ENCODE measurements at places on chromosomes 16 and 17.

DNA sequence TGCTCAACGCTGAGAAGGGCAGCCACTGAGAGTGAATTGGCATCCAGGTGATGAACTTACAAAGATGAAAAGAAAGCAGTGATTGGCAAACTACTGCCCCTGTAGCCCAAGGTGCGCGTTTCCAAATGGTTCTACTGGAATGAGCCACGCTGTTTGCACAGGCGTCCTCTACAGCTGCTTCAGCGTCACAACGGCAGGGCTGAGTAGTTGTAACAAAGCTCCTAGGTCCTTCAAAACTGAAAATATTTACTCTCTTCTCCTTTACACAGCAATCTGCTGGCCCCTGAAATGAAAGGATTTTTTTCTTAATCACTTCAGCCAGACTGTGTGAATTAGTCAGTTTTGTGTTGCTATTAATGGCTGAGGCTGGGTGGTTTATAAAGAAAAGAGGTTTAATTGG lies 107.2 kb upstream of the FOXF1 start:
- no peak for DNase-seq

DNA sequence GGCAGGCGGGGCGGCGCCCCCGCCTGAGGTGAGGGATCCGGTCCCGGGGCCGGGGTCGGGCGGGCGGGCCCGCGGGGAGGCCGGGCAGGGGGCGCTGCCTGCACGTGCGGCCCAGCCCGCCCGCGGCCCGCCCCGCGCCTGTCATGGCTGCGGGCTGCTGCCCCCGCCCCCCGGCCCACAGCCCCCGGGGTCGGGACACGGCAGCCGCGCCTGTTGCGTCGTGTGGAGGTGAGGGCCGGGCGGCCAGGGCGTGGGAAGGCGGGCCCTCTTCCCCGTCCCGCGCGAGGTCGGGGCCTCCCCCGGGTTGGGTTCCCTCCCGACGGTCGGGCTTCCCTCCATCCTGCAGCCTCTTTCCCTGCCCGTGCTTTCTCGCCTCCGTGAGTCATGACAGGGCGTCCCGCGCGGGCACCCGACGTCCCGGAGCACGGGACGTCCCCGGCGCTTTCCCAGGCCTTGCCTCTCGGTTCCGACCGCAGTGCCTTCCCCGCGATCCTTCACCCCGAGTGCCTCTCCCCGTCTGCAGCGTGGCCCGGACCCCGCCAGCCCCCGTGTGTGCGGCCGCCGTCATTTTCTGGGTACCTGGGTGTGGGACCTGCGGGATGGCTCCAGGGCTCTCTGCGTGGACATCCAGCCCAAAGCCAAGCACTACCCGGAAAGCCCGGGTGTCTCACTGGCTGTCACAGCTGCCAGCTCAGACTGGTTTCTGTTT lies 76.7 kb downstream of the CHD9 start:
- DNase-seq: peak; percentile 50

- no peak for DNase-seq
Measured at GRCh38 chr16:76970087-76970744, 220.8 kb upstream of the MON1B start.

GRCh38 chr16:48106446-48106845 lies 49.3 kb downstream of the ABCC12 start:
- DNase-seq: no peak

GRCh38 chr17:44840936-44841335 lies 6.7 kb upstream of the HIGD1B start:
- DNase-seq: no peak

GRCh38 chr17:7833011-7833794 lies 814 bp upstream of the KDM6B start:
- no peak for DNase-seq

GRCh38 chr16:11316331-11317015 lies 28.8 kb upstream of the RMI2 start:
- no peak for DNase-seq

- no peak for DNase-seq
Measured at GRCh38 chr17:39027455-39028035, 60.3 kb upstream of the FBXO47 start.

- no peak for DNase-seq
Measured at GRCh38 chr16:56971768-56972043, 10.0 kb downstream of the CETP start.

DNA sequence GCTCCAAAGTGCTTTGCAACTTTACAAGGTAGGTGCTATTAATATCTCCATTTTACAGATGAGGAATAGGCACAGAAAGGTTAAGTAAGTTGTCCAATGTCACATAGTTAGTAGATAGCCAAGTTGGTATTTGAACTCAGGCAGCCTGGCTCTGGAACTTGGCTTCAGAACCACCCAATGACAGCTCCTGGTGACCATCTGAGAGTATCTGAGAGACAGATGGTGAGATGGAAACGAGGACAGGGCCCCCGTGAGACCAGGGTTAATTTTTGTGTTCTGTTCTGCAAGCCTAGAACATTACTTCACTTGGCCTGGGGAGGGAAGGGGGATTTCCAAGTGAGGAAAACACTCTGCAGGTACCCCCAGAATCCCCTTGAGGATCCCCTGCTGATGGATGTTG lies 9.8 kb upstream of the TMEM132E start:
- no peak for DNase-seq

GRCh38 chr16:70788668-70789594 lies 12.0 kb downstream of the VAC14 start:
- DNase-seq: no peak

- no peak for DNase-seq
Measured at GRCh38 chr17:81409190-81409935, 14.1 kb downstream of the BAHCC1 start.

GRCh38 chr17:67090341-67090740 lies 46.0 kb downstream of the CACNG1 start:
- DNase-seq: no peak

GRCh38 chr16:17350207-17350606 lies 120.6 kb downstream of the XYLT1 start:
- no peak for DNase-seq

- no peak for DNase-seq
Measured at GRCh38 chr17:74870512-74870911, 2.3 kb downstream of the FDXR start.
